ENCODE measurements at places on chromosomes 4 and X. TPM values are rescaled to one million over a fixed set of nuclear protein-coding genes. Genes with fewer than 3 reads are reported as not detected.
A peak's percentile ranks its signal among the peaks of the same experiment; 100 is the strongest.

HSD17B13 gene
- 0.22 TPM for total RNA-seq

FANCB gene
- total RNA-seq: 4.7 TPM

- no peak for DNase-seq
Observed at GRCh38 chr4:151785484-151786157, 24.8 kb upstream of the GATB start.

DNA sequence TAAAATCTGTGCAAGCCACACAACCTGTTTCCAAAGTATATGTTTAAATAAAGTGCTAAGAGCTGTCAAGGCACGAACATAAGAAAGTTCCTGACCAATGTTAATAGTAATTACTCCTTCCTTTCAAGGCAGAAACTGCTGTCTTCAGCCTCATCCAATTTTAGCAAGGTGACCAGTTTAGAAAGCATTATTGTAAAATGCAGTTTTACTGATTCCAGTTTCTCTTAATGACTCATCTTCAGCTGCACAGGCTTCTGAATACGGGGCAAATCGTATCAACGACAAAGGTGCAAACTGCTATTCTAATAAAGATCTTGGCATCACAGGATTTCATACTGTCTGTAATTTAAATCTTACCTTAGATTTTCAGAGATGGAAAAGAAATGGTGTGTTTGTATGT, 87.5 kb downstream of the PPP3CA start:
- DNase-seq: no peak

DNA sequence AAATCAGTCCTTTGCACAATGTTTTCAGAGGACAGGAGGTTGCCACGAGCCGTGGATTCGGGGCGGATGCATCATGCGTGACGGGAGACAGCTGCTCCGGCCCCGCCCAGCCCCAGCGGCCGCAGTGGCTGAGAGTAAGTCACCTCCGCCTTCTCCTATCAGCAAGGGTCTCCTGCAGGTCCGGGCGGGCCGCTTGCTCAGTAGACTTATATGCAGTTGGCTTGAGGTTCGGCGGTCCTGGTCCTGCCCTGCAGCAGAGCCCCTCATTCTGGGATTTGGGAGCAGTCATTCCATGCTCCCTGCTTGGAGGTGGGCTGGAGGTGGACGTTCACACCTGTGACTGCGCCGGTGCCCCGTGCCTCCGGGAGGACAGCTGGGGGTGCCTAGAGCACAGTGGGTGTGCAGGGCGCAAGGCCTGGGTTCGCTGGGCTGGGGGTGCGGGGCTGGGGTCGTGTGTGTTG, 86.3 kb upstream of the ADRA2C start:
- no peak for DNase-seq

NXF2 gene
- not detected for total RNA-seq

GRCh38 chr4:54550395-54551171, 107.2 kb upstream of the KIT start:
- DNase-seq: no peak

DNA sequence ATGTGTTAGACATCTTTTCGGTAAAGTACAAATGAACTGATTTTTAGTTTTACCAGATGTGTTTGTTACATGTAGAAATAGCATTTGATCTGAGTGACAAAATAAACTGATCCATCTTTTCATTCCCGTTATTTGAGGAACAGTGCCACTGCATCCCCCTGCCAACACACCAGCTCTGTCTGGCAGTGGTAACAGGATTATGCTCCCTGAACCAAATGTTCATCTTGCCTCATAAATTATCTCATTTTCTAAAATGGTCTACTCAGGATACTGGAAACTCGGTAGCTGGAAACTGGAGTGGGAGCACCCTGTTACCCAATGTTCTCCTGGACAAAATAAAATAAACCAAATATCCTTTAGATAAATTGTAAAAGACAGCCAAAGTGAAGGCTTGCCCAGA, 171.6 kb downstream of the FAT4 start:
- DNase-seq: peak; percentile 83

DNA sequence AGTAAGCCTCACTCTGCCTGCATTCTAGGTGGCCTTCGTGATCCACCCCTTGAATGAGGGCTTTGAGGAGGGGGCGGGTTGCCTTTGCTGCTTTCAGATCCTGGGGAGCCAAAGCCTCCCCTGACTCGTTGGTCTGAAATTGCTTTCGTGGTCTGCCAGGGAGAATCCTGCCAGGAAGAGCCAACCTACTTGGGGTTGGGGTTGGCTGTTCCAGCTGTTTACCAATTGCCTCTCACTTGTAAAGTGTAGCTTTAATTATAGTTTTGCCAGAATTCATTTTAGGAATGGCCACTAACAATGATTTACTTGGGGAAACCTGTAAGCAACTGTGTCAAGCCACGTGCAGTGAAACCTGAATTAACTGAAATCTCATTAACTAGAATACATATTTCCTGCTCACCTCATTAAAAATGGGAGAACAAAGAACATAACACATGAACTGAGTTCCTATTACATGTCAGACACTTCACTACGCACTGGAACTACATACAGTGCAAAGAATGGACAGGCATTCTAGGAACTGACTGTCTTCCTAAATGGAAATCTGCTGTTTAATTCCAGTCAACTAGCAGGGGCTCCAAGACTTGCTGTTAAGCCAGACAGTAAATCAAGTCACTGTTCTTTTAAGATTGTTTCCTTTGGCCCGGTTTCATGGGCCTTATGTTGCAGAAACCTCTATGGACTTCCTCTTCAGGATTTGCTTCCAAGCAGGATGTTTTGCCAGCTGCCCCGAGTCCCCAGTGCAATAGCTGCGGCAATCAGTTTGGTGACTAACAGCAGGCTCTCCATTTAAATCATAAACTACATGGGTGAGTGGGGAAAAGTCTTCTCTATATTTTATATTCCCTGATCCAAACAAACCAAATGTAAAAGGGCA, 16.4 kb upstream of the NKRF start:
- peak; percentile 80 for DNase-seq

DNA sequence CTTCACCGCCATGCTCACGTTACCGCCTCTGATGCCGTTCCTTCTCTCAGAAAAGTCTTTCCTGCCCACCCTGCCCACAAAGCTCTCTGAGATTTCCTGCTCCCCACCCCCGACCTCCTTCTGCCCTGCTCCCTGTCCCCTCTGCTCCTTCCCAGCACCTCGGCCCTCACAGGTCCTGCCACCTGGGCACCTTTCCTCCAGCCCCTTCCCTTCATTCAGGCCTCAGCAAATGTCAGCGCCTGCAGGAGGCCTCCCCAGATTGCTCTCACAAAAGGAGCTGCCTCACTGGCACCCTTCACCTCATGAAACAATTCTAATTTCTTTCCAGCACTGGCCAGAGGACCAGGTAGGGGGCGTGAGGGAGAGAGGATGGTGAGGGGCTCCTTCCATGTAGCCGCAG, 33.6 kb upstream of the MXD4 start:
- DNase-seq: no peak

NSD2 gene
- 43.2 TPM for total RNA-seq

- DNase-seq: no peak
Observed at GRCh38 chrX:7515681-7516413, 327.1 kb upstream of the VCX start.

GRCh38 chrX:132592880-132593279, 104.0 kb upstream of the MBNL3 start:
- DNase-seq: no peak

GRPEL1 gene
- total RNA-seq: 27.7 TPM

GRCh38 chrX:124917011-124917410, 402.7 kb upstream of the TEX13C start:
- no peak for DNase-seq

TAF9B gene
- 21.6 TPM for total RNA-seq

ZMAT1 gene
- total RNA-seq: 1.9 TPM

SLBP gene
- total RNA-seq: 39.9 TPM

DNA sequence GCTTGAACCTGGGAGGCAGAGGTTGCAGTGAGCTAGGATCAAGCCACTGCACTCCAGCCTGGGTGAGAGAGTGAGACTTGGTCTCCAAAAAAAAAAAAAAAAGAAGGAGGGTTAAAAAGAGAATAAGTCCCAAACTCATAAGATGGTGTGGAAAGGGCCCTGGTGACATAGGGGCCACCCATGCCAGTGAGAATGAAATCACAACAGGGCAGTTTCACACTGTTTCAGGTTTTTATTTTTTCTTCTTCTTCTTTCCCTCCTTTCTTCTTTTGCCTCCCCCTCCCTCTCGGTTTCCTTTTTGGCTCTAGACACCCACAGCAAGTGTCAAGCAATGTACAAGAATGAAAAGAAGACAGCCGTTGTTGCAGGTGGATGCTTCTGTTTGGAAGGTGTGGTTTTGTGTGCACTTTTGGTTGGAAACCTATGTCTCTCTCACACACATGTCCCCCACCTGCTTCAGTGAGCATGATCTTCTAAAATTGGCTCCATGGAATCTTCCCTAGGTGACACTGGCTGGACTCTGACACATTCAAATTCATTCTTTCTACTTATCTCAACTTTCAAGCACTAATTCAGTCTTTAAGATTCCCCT, 14.4 kb upstream of the TLR8 start:
- DNase-seq: no peak

- DNase-seq: no peak
Observed at GRCh38 chrX:128754130-128754529, 701.9 kb upstream of the ACTRT1 start.

DNA sequence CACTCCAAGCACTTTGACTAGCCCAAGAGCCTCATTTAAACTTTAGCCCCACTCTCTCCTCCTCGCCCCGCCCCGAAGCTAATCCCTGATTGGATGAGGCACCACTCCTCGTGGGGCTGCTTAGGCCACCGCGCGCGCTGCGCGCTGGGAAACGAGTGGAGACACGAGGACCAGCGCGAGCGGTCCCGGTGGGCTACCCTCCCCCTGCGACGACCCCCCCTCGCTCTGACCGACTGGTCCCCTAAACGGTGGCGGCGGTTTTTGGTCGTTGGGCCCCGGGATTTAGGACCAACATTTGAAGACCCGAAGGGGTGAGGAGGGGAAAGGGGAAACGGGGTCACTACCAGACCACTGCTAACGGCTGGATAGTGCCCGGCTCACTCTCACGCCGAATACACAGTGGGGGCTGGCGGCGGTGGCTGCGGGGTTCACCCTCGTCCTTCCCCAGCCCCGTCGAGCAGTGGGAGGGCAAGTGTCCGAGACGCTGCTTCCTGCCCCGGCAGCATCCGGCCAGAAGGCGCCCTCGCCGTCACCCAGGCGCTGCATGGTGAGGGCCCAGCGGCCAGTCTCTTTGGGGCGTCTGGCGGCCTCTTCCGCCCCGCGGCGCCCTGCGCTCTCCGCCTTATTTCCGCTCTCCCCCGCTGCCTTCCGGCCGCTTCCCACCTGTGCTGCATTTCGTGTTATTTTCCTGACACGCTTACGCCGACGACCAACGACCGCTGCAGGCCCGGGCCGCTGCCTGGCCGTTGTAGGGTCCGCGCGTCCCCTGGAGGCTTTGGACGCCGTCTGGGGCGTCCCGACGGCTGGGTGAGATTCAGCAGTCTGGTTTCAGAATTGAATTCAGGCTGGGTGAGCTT, at the start of gene RBM46:
RBM46 (plus strand) TSS at position 147 of the 857 bp plus-strand sequence. CDS start 15,481 bp downstream, outside the sequence.
- DNase-seq: no peak

DNA sequence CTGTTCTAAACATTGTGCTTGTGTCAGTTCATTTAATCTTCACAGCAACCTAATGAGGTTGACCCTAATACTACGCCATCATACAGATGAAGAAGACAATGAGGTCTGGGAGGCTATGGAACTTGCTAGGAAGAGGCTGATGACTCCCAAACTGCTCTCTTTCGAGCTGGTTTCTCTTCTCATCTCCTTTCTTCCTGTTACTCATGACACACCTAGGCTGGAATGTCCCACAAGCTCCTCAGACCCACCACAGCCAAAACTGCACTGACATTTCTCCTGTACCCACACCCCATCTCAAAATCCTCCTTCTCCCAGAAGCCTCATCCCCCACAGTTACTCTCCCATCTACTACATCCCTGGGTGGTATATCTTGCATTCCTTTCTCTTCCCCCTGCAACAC, 27.4 kb upstream of the PJA1 start:
- no peak for DNase-seq

- peak; percentile 75 for DNase-seq
Observed at GRCh38 chrX:12975991-12976558, 1.2 kb downstream of the TMSB4X start.

ARAF gene
- total RNA-seq: 22.8 TPM

DNA sequence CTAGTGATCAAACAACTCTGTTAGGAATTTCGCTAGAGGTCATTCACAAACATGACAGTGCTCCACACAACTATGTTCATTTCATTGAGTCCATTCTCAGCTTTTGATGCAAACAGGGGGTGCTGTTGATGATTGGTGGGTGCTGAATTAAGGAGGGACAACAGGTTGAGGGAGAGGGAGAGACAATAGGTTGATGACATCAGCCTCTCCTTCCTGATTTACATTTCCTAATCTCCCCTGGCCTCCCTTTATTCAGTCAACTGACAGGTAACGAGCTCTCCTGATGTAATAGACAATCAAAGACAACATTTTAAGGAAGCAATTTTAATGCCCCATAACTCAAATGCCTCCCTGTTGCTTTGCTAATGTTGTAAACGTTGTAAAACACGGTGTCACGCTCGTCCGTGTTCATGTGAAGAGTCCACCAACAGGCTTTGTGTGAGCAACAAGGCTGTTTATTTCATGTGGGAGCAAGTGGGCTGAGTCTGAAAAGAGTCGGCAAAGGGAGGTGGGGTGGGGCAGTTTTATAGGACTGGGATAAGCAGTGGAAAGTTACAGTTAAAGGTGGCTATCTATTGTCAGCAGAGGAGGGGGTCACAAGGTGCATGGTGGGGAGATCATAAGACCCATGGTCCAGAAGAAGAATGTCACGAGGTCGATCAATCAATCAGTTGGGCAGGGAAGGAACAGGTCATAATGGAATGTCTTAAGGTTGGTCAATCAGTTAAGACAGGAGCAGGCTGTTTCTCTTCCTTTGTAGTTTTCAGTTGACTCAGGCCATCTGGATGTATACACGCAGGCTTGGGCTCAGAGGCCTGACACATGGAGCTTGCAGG, 4.8 kb upstream of the GAR1 start:
- DNase-seq: no peak

GRCh38 chrX:24113181-24113580, 36.3 kb upstream of the ZFX start:
- DNase-seq: no peak

RBPJ gene
- 80.0 TPM for total RNA-seq

DNA sequence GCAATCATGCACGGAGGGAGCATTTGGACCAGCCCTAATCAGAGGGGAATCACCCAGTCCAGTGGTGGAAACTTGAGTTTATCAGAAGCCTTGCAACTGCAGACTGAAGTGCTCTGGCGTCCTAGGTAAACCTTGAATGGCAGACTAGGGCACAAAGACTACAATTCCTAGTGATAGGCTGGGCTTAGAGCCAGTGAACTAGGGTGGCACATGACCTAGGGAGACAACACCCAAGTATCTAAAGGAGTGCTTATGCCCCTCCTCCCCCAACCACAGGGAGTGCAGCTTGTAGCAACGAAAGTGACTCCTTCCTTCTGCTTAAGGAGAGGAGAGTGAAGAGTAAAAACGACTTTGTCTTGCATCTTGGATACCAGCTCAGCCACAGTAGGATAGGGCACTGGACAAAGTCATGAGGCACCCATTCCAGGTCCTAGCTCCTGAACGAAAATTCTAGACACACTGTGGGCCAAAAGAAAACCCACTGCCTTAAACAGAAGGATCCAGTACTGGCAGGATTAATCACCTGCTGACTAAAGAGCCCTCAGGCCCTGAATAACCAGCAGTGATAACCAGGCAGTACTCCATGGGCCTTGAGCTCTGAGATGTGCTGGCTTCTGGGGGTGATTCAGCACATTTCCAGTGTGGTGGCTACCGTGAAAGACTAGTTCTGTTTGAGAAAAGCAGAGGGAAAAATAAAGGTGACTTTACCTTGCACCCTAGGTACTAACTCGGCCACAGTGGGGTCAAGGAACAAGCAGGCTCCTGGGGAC, 58.7 kb upstream of the STARD8 start:
- DNase-seq: no peak

Measured in muscle of leg (tissue), 16 donors.